ENCODE measurements at places on chromosomes 2 and 18. TPM values are rescaled to one million over a fixed set of nuclear protein-coding genes. Genes with fewer than 3 reads are reported as not detected.

GRCh38 chr2:120402508-120402907, 56.6 kb downstream of the INHBB start:
- DNase-seq = no peak

- no peak for DNase-seq
These were observed 228.6 kb downstream of the SATB2 start for GRCh38 chr2:199228887-199229819.

Gene MOGAT1
- polyA plus RNA-seq = not detected

GRCh38 chr18:36284671-36285295, 12.7 kb upstream of the FHOD3 start:
- DNase-seq = peak; percentile 47

- no peak for DNase-seq
These were observed 271.6 kb downstream of the EIPR1 start for GRCh38 chr2:3105814-3106569.

DNA sequence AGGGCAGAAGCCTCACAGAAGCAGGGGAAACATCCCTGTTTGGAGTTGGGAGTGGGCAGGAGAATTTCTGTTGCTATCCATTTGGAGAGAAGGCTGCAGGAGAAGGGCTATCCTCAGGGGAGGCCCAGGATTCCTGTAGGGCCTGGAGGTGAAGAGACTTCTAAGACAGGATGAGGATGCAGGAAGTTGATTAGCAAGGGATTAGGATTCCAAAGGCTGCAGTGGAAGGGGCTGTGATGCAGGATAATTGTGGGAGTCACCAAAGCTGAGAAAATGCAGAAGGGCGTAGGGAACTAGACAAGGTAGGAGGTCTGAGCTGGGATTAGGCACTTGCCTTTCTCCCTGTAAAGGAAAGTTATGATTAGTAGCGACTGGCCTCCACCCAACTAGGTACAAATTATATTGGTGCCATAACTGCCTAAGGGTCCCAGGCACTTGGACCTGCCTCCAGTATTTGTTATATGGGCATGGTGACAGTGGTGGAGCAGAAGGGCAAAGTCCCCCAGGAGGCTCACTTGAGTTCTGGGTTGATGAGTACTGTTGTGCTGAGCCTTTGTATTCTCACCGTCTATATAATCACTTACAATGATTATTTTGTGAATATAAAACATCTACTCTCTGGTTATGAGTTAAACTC, 96.4 kb upstream of the MSTN start:
- no peak for DNase-seq

GRCh38 chr2:28621172-28622100, 125.6 kb downstream of the PLB1 start:
- peak; percentile 67 for DNase-seq

Gene CRYGC
- polyA plus RNA-seq = not detected

DNA sequence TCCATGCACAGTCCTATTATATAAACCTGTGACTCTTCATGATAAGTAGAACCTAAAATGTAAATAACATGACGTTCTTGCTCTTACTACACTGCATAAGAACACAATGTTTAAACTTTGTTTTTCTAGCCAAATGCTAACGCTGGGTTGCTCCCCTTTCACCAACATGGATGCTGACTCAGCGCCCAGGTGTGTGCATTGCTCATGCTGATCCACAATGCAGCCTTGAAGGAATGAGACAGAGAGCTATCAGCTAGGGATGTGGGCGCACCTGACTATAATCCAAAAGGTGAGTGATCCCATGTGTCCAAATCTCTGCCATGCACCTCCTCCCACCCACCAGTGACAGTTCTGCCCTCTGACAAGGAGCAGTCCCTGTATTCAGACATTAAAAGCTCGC, 235.0 kb downstream of the IRS1 start:
- DNase-seq = no peak

Gene POTEC
- polyA plus RNA-seq = not detected

Gene POMC
- polyA plus RNA-seq = 2.5 TPM

Gene VWA3B
- 1.6 TPM for polyA plus RNA-seq

GRCh38 chr18:44602845-44603244, 77.8 kb upstream of the SETBP1 start:
- DNase-seq = no peak

DNA sequence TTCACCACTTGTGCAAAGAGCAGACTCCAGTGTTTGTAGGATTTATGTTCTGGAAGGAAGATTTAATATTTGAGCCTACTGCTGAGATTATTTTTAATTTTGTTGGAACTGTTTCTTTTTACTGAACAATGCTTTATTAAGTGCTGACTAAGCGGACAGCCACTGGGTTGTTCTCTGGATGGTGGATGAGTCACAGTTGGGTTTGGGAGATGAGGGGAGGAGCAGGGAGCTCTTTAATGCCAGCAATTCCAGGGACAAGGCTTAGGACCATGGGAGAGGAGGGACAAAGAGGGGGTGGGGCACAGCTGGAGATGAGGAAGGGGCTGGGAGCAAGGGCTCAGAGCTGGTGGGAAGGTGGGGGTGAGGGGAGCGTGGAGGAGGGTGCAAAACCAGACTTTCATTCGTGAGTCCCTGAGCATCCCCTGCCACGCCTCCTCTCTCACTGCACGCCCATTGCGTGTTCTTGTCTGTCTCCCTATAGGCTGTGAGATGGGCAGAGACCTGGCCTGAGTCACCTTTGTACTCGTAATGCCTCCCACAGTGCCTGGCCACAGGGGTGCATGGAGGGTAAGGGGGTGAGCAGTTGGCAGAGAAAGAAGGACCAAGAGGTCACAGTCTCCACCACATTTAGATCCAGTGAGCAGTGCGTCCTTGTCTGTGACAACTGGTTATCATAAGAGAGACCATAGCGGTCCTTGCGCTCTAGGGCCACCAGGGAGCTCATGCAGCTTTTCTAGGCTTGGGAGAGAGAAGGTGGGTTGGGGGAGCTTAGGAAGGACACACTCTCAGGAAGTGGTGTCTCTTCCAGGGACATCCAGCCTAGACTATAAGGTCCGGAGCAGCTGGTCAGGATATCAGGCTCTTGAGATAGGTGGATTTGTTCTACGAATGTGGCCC, 18.4 kb downstream of the SLC4A3 start:
- no peak for DNase-seq

DNA sequence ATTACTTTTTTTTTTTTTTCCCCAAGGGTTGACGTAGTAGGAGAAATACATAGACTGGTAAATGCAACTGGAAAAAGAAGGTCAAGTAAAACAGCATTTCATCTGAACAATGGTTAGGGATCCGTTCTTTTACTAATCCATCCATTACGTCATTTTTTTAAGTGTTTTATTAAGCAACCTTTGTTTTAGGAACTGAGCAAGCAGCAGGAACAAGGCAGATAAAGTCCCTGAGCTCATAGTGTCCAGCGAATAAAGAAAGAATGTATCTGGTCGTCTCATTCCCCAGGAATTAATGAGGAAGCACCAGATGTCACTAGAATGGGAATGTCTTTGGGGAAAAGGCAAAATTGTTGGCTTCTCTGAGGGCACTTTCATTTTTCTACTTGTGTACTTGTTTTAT, 842.4 kb downstream of the TDRD15 start:
- DNase-seq = no peak

- no peak for DNase-seq
These were observed 3.3 kb downstream of the SLC9A2 start for GRCh38 chr2:102622646-102623045.

Gene ZDBF2
- 11.0 TPM for polyA plus RNA-seq

Gene CTNNA2
- polyA plus RNA-seq = 0.52 TPM

DNA sequence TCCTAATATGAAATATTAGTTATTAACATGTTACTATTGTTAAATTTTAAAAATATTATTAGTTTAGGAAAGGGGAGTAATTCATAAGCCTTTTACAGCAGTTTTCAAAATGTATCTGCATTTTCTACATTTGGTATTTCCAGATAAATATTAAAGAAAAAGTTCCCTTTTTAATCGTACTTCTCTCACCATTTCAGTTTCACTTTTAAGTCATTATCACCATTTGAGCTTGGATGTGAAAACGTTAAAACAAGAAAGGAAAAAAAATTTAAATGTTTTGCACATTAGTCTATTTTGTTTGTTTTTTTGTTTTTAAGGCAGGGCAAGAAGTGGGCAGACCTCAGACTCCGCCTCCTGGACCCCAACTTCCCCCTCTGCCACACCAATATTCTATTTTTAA, 3.3 kb upstream of the SRSF7 start:
- DNase-seq = no peak

- DNase-seq = no peak
These were observed 17.7 kb upstream of the RESP18 start for GRCh38 chr2:219350215-219350614.

DNA sequence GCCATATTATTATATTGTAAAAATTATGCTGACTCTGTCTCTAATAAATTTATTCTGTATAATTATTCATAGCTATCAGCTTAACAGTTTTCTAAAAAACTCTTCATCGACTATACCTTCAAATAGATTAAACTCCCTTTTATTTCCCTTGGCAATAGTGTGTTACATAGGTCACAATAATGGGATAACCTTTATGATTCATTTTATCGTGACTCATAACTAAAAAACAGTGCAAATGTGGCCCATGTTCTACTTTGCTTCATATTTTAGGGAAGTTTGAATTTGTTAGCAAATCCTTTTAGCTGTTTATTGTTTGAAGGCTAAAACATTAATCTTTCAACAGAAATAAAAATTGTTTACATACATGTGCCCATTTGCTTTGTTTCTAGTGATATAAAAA, 783.2 kb upstream of the CDH2 start:
- no peak for DNase-seq

Gene RNU2-63P
- polyA plus RNA-seq = not detected

Gene CRYBA2
- polyA plus RNA-seq = not detected

Gene IWS1
- 45.4 TPM for polyA plus RNA-seq

- no peak for DNase-seq
These were observed 256.3 kb upstream of the MYT1L start for GRCh38 chr2:2587354-2587753.

Gene PAPOLG
- 12.3 TPM for polyA plus RNA-seq

Gene FBLN7
- polyA plus RNA-seq = 9.2 TPM

DNA sequence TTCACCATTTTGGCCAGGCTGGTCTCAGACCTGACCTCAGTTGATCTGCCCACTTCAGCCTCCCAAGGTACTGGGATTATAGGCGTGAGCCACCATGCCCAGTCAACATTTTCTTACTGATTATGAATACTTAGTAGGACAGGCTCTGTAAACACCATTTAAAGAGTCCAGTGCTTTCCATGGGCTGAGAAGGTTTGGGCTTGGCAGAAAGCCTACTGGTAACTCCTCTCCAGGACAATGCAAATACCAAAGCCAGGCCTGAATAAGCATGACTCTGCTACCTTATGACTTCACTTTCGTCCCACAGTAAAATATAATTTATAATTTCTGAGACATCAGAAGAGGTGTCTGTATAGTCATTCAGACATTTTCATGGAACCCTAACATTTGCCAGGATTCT, 60.2 kb upstream of the FAM117B start:
- DNase-seq = no peak

Gene PNKD
- 47.4 TPM for polyA plus RNA-seq

DNA sequence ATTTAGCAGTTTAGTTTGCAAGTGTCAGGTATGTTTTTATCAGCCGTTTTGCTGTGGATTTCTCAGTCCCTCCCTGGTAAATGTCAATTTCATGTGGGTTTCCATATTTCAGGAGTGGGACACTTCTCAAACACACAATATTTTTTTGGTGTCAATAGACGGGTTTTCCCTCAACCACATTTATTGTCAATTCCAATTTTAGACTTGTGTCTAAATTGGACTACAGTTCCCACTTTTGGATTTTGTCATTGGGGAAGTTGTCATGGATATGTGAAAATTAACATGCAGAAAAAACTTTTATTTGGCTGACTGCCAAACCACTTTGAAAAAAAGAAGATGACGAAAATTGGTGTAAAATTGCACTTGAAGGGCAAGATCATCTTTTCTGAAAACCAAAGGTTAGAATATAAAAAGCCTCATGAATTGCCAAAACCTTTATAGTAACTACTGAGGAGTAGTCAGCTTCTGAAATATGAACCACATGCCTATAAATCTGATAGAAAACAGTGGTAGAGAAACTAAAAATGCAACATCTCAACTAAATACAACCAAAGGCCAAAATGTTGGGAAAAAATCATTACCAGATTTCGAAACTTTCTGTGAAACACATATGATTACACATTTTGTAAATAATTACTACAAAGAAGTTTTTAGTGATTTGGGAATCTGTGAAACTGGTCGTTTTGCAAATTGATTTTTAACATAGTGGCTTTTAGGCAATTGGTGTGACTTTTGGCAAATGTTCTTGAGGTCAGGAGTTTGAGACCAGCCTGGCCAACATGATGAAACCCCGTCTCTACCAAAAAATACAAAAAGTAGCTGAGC, 106.4 kb downstream of the BCL2L11 start:
- no peak for DNase-seq

Gene KCNIP3
- 7.9 TPM for polyA plus RNA-seq

- DNase-seq = no peak
These were observed 252.5 kb upstream of the TANK start for GRCh38 chr2:160907738-160908137.

DNA sequence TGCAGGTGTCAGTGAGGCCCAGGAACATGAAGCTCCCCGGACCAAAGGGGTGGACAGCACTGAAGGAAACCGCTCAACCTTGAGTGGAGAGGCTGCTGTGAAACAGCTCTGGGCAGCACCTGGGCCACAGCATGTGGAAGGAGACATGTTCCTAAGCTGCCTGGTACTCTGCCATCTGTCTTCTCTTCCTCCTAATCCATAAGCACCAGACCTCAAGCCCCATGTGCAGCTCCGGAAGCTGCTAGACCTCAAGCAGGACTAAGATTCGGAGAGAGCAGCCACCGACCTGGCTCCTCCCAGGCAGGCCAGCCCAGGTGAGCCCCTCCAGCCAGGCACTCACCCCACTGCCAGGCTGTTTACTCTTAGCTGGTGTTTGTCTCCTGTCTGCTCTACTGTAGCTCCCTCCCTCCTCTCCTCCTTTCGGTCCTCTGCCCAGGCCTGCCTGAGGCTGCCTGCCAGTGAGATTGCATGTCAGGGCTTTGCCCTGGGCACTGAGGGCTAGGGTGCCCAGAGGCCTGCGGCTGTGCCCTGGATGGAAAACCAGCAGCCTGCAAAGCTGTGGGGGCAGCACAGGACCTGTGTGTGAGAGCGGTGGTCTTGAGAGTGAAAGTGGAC, 53.7 kb downstream of the BCL11A start:
- no peak for DNase-seq

- DNase-seq = no peak
These were observed 13.3 kb upstream of the CYRIA start for GRCh38 chr2:16678964-16679363.

- DNase-seq = no peak
These were observed 42.7 kb downstream of the SH3RF3 start for GRCh38 chr2:109171444-109172334.

DNA sequence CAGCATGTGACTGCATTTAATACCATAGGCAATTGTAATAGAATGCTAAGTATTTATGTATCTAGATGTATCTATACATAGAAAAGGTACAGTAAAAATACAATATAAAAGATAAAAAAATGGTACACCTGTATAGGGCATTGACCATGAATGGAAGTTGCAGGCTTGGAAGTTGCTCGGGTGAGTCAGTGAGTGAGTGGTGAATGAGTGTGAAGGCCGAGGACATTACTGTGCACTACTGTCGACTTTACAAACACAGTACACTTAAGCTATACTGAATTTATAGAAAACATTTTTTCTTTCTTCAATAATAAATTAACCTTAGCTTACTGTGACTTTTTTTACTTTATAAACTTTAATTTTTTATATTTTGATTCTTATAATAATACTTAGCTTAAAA, 8.9 kb downstream of the DIS3L2 start:
- DNase-seq = no peak
